ENCODE measurements at places on chromosomes 12 and 14.

DNA sequence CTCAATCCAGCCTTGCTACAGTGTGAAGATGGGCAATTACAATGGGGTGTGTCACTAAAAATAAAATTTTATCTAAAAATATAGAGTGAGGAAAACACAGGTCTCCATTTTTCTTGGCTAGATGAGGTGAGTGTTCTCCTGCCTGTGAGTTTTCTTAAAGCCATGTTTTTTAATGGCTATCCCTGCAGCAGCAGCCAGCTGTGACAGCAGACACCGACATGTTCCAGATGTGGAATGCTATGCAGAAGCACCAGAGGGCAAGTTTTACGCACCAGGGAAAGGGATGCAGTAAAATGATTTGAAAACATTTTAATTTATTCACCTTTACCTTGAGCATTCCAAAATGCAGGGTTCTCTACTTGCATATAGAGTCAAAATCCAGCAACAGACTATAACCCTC, 577.0 kb upstream of the STXBP6 start:
- no peak for DNase-seq

DNA sequence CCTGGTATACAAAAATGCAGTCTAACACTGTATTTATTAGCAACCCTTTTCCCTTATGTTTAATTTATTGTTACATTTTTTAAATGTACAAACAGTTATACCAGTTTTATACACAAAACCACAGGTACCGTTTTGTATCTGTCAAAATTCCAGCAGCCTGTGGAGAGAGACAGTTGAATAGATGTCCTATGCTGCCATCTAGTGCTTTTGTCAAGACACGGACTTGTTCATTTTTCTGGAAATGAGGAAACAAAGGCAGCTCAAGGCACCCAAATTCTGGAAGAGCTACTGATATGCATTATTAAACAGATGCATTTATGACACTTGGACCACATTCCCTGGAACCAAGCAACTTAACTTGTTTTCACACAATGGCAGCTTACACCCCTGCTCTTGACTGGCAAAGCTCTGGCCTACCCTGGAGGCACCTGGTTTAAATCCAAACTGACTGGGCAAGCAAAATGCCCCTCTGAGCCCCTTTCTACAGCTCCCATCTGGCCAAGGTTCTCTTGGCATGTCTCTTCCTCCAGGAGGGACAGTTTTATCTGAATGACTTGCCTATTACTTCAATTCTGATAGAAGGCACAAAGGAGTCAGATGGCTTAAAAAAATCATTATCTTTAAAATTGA, 286.9 kb upstream of the PRKD1 start:
- DNase-seq, result peak; percentile 4

DNA sequence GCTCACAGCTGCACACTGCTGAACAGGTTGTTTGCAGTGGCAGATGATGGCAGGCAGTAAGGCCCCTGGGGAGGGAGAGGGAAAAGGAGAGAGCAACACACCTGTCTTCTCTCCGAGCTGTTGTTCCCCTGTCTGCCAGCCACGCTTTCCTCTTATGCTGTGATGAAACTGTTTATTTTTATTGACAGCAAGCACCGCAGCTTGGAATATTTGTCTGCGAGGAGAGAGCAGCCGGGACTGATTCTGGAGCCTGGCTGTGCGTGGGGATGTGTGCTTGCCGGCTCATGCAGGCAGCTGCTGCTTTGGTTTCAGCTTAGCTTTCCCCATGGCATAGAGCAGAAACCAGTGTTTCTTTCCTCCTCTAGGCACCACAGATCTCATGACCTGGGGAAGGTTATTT, 58.7 kb upstream of the KCNA5 start:
- no peak for DNase-seq

GRCh38 chr12:47112679-47113078, 32.9 kb upstream of the AMIGO2 start:
- DNase-seq, result no peak

DNA sequence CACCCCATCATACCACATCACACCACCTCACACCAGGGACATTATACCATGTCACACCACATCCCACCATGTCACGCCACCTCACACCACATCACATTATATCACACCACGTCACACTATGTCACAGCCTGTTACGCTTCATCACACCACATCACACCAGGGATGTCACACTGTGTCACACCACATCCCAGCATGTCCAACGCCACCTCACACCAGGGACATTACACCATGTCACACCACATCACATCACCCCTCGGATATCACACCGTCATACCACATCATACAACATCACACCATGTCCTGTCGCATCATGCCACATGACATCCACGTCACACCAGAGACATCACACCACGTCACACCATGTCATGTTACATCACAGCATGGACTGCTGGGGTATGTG, 235.5 kb downstream of the TMEM121 start:
- DNase-seq, result no peak

DNA sequence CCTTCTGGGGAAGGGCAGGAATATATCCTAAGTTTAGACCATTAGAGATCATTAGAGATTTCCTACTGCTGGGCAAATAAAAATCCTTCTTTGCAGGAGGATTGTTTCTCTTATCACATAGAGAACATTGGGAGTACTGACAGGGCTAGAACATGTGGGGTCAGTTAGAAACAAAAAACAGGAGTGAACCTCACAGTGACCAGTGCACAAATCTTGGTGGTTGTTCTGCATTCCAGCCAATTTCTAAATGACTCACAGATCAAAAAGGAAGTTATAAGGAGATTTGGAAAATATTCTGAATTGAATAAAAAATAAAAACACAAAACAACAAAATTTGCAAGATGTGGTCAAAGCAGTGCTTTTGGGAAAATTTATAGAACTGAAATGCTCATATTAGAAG, 118.8 kb downstream of the LLPH start:
- no peak for DNase-seq

DNA sequence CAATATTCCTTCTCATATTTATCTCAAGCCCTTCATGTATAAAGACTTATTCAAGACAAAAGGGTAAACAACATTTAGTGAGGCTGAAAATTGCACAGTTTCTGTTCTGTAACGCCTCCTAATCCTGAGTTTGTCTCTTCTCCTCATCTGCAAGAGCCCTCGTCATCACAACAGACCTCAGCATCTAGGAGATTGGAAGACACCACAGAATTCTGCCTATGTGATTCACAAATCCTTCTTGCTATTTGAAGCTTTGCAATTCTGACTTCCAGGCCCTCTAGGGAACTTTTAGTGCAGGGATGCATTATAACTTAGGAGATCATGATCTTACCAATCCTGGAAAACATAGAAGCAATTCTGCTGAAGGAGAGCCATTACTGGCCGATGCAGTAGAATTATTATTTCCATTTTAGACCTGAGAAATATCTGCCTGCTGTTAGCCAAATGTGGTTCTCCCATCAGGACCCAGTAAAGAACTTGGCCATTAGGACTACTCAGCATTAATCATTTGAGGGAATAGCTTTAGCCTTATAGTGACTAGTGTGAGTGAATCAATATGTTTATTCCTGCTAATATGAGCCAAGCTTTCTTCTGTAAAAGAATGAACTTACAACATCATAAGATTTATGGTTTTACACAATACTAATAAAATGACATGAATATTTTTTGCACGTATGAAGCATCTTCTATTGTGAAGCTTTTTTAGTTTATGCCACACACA, 119.5 kb downstream of the ANO4 start:
- DNase-seq, result no peak

GRCh38 chr12:78060186-78060585, 229.5 kb downstream of the NAV3 start:
- peak; percentile 9 for DNase-seq

DNA sequence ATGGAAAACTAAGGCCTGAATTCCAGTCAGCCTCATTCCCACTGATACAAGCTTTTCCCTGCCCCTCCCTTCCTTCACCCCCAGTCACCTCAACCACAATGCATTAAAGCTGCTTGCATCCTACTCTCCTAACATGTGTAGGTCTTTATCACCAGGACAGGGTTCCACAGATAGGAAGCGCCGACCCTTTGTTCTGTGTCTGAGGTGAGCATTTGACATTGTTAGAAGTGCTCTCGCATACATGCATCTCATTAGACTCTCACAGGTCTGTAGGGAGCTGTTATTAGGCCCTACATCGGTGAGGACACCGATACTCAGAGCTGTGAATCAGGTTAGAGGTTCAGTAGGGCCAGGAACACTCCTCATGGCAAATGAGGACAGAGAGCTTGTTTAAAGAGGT, 13.2 kb upstream of the EDDM3A start:
- DNase-seq, result no peak

DNA sequence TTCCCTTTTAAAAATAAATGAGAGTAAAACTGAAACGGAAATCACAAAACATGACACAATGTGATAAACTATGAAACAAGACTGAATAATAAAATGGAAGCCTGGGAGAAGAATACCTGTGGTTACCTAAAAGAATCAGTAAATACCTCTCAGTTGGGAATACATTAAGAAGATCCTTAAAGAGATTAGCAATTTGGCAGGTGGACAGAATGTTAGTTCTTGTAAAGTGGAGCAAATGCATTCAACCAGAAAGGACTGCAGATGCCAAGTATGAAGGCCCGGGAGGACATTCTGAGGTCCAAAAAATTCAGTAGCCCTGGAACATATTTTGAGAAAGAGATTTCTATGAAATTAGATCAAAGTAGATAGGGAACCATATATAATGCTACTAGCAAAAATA, 861.3 kb upstream of the SEL1L start:
- no peak for DNase-seq

DNA sequence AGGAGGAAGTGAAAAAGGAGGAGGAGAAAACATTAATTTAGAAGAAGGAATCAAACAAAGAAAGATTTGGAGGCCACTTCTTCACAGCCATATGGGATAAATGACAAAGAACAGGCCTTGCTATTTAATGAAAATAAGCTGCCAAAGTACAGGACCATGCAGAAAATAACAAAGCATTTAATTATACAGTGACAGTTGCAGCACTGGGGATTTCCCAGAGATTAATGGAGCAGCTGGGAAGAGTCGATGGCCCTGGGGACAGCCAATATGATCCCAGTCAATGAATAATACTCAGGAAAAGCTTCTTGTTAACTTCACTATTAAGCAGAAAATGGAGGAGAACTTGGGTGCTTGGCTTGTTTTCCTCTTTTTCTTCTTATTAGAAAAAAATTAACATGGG, 34.6 kb downstream of the RERG start:
- no peak for DNase-seq

DNA sequence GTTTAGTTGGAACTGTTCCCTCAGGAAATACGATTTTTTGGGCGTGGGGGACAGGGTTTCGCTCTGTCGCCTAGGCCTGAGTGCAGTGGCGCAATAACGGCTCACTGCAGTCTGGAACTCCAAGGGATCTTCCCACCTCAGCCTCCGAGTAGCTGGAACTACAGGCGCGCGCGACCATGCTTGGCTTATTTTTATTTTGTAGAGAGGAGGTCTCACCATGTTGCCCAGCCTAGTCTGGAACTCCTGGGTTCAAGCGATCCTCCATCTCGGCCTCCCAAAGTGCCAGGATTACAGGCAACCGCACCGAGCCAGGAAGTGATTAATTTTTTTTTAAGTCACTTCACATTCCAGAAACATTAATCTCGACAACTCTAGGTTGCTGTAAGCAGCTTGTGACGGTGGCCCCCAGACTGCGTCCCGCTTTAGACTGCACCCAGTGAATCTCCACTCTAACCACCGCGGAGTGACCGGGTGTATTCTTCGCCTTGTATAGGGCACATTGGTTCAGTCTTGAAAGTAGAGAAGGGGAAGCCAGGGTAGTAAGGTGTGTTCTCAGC, 830 bp upstream of the MIS18BP1 start:
- DNase-seq, result no peak

DNA sequence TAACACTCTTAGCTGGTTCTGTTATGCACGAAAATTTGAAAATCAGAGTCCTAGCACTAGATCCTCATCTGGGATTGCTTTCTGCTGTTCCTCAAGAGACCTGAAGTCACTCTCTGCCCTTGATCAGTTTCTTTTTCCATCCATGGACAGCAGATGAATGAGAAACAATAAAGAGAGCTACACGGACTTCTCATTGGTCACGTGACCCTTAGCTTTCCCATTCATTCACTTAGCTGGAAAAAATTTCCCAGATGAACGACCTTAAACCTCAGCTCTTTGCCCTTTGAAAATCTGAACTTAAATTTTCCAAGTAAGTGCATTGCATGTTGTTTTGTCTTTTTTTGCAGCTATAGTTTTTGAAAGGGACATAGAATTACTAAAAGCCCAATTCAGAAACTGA, 27.2 kb upstream of the RGS6 start:
- DNase-seq, result no peak

DNA sequence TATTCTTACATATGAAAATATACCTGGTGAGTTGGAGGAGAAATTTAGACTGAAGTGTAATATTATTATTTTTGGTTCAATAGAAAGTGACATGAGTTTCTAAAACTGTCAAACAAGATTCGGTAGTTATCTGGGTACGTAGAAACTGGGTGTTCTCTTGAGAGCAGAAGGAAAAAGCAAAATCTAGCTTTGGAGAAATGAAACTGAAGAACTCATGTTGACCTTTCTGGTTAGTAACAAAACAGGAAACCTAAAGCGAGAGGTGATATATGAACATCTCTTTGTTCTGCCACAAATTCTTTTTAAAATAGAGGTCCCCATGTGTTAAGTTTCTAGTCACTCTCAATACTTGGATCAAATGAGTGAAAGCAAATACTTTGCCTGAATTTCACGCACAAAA, 401.7 kb downstream of the TRHDE start:
- no peak for DNase-seq

DNA sequence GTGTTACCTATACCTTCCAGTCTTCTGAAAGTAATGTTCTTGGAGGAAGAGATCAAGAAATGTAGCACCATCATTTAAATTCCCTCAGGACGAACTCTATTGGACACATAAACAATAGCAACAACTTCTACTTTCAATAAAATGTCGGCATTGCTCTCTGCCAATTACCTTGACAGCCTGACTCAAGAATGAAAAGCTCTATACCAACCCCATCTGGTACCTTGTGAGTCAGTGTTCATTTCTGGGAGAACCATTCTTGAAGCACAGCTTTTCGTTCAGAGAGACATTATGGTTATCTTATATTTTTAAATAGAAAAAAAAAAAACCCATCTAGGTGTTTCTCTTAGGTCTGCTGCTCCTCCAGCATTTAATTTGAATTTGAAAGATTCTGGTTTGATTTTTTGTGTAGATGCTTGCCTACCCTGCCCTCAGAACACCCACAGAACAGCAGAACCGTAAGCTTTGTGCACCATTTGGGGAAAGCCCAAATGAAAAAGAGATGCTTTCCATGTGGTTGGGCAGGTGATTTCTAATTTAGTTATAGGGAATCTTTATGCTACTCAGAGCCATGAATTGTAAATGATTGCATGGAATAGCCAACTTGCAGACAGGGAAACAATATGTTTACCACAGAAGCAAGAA, 156.0 kb downstream of the SAMD4A start:
- no peak for DNase-seq

- DNase-seq, result no peak
These were observed 15.3 kb upstream of the OR5AU1 start for GRCh38 chr14:21171128-21171527.

- no peak for DNase-seq
These were observed 54.2 kb downstream of the FNTB start for GRCh38 chr14:65040666-65041433.

- no peak for DNase-seq
These were observed at the start of gene EID3 for GRCh38 chr12:104303538-104304151. EID3 (plus strand) TSS chr12:104303739; CDS start chr12:104303935, 196 bp downstream.

Data from RCC 7860 (cell line).